ENCODE measurements at places on chromosomes 2 and 18.

GRCh38 chr18:2997846-2998564, 14.9 kb downstream of the LPIN2 start:
- no peak for DNase-seq

- no peak for DNase-seq
Observed at GRCh38 chr2:160741815-160742214, 248.2 kb upstream of the RBMS1 start.

- DNase-seq, result no peak
Observed at GRCh38 chr2:102000813-102001766, 9.3 kb downstream of the IL1R2 start.

DNA sequence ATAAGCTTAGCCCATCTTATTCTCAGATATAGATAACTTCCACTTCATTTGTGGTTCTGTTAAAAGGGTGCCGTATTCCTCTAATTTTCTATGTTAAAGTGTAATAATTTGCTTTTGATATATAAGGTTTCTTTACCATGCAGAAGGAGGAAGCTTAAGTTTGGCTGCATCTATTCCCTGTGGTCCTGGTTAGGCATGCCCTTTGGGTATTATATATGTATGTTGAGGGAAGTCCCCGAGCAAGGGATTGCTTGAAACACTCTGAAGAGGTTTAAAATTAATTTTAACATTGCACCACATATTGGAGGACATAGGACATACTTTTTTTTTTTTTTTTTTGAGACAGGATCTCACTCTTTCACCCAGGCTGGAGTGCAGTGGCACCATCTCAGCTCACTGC, 16.9 kb upstream of the MYO1B start:
- DNase-seq, result no peak

GRCh38 chr2:100016756-100017155, 125.6 kb downstream of the AFF3 start:
- DNase-seq, result no peak

- DNase-seq, result no peak
Observed at GRCh38 chr2:102094917-102095316, 47.6 kb upstream of the IL1R1 start.

DNA sequence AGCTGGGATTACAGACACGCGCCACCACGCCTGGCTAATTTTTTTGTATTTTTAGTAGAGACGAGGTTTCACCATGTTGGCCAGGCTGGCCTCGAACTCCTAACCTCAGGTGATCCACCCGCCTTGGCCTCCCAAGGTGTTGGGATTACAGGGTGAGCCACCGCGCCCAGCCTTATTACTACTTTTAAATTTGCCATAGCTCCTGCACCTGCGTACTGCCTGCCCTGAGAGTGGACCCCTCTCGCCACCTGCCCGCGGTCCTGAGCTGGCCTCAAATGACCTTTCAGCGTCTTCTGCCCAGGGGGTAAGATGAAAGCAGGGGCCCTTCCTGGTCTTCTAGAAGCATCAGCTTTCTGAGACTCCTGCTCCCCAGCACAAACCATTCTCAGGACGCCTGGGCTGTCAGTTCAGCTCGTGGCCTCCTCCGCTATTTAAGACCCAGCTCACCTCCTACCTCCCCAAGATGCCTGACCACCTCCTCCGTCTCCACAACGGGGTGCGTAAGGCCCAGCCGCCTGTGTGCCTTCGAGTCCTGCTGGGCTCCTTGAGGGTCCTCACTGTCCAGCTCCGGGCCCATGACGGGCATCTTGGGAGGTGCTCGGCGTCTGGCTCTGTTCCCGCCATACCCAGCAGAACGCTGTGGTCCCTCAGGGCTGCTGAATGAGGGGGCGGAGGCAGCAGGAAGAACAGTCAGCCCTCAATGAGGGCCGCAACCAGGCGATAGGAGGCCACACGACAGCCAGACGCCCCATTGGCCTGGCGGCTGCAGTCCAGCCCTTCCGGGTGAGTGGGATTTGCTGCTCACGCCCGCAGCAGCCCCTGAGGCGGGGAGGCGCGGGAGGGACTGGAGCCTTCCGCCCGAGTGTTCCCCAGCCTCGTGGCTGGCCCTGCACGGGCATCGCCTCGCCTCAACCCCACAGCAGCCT, 266.6 kb downstream of the TFCP2L1 start:
- no peak for DNase-seq

- DNase-seq, result no peak
Observed at GRCh38 chr2:42092084-42092996, 44.5 kb downstream of the PKDCC start.

GRCh38 chr2:67255933-67256615, 141.1 kb upstream of the ETAA1 start:
- DNase-seq, result no peak

DNA sequence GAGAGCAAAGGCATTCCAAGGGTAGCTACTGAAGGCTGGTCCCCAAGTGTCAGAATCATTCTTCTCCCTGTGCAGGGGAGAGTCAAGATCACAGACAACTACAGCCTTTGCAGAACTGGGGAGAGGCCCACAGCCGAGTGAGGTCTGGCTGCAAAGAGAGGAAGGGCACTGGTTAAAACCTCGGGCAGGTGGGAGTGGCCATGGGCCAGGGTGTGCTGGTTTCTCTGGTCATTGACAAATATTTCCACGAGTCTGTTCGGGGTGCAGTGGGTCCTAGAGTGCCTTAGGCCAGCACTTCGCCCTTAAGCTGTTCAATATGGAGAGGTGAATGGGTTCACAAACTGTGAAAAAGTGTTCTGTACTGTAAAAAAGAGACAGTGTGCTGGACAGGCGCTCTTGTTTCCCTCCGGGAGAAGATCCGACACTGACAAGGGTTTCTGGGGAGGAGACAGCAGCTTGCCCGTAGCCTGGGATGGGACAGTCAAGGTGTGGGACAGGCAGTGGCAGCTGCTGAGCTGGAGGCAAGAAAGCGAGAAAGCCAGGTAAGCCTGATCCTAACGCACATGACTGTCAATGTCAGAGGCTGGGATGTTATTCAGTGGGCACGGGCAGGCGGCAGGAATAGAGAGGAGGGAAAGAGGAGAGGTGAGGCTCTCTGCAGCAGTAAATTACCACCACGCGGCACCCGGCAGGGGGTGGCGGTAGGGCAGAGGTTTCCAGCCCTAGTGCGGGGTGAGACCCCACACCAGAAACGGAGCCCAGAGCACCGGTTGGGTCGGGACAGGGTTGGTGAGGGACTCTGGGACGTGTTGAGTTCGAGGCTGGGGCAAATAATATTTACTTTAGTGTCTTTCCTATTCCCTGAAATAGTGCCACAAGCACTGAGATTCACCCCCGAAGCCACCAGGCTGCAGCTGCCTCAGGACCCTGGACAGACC, 2.0 kb downstream of the NPPC start:
- DNase-seq, result no peak

- DNase-seq, result no peak
Observed at GRCh38 chr2:201888426-201888800, 82.1 kb downstream of the CDK15 start.

DNA sequence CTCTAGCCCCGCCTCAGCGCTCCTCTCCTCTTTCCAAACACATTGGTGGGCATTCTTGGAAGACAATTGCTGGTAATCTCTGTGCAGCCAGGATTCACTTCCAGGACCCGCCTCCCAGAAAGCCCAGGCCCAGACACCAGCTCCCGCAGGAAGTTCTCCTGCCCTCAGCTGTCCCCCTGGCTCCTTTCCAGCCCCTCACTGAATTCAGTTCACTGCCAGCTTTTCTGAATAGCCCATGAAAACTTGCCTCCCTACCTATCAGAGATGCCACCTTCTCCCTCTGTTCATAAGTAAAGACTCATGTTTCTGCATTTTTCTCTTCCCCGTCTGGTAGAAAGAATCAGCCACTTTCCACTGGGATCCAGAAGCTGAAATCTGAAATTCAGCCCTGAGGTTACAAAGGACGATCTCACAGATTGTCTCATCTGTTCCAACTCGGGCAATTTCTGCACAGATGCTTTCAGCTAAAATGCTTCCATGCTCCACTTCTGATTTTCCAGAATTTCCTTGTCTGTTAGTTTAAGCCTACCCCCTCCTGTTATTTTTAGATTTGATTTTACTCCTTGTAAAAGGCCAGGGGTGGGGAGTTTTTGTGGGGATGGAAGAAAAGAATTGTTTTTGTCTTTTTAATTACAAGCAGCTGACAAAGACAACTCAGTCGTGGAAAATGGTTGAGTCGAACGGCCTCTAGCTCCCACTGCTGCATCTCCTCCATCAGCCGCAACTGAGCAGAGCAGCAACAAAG, 98.1 kb downstream of the SP3 start:
- no peak for DNase-seq

DNA sequence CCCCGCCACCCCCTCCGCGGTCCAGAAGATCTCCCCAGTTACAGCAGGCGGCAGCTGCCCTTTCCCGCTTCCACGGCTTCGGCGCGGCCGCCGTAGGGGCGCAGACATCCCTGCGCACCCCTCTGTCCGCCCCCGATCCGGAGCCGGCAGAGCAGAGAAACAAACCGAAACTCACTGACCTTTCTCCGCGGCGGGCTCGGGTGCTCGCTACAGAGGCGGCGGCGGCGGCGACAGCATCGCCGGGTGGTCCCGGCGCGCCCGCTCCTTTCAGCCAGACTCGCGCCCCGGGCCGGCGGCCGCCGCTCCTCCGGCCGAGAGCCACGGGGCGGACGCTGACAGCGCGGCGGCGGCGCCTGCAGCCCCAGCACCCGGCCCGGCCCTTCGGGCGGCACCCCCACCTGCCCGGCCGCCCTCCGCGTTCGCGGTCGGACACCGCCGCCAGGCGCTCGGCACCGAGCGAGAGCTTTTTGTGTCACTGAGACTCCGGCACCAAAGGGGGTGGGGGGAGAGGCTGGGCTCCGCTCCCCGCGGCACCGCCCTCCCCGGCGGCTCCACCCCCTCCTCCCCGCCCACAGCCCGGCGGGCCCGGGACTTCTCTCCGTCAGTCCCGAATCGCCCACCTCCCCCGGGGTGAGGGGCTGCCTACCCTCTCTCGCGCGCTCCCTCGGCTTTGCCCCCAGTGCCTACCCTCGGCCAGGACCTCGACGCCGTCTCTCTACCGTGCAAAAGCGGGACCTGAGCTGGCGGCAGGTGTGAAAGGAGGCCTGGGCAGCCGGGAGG, 1.4 kb upstream of the RNF152 start:
- peak; percentile 48 for DNase-seq

GRCh38 chr2:71120195-71120594, 9.8 kb downstream of the MCEE start:
- no peak for DNase-seq

- no peak for DNase-seq
Observed at GRCh38 chr2:211875488-211875887, 663.1 kb downstream of the ERBB4 start.

- DNase-seq, result no peak
Observed at GRCh38 chr2:73516033-73516432, 126.2 kb downstream of the NAT8 start.

DNA sequence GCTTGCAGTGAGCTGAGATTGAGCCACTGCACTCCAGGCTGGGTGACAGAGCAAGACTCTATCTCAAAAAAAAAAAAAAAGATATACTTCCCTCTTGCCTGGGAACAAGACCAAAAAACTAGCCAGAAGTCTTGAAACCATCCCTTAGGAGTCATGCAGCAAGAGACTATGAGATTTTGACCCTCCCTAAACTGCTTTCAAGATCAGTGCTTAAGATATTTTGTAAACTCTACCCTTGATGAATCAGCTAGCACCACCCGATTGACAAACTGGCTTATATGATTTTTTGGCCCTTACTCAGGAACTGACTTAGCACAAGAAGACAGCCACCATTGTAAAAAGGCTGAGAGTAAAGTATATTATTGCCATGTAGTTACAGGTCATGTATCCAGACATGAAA, 3.8 kb downstream of the SULT1C3 start:
- no peak for DNase-seq

DNA sequence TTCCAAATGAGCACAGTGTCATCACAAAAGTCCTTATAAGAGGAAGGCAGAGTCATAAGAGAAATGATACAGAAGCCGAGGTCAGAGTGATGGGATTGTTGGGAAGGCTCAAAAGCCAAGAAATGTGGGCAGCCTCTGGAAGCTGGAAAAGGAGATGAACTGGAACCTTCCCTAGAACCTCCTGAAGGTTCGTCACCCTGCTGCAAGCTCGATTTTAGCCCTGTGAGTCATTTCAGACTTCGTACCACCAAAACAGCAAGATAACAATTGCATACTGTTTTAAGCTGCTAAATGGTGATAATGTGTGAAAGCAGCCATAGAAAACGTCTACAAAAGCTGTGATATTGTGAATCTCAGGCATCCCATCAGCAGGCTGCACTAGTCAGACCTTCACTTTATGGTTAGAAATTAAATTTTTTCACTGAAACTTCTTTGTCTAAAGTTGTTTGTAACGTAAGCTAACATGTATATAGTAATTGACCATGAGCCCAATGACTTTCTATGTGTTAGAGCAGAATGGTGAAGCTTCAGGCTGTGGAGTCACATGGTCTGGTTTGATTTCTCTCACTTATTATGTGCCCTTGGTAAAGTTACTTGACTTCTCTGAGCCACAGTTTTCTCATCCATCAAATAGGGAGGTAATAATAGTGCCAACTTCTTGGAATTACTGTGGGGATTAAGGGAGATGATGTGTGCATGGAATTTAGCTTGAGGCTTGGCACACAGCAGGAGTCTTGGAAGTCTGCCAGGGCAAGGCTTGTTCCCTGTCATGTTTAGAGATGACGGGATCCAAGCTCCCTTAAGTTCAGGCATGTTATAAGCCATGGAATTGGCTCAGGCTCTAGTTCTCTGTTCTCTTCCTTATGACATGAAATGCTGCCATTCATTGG, 132.0 kb upstream of the CCDC195 start:
- DNase-seq, result no peak

- DNase-seq, result no peak
Observed at GRCh38 chr18:32303400-32303799, 113.6 kb downstream of the MEP1B start.

GRCh38 chr2:6885968-6886367, 8.4 kb downstream of the RSAD2 start:
- no peak for DNase-seq

GRCh38 chr18:12281861-12282260, 26.2 kb upstream of the TUBB6 start:
- no peak for DNase-seq

DNA sequence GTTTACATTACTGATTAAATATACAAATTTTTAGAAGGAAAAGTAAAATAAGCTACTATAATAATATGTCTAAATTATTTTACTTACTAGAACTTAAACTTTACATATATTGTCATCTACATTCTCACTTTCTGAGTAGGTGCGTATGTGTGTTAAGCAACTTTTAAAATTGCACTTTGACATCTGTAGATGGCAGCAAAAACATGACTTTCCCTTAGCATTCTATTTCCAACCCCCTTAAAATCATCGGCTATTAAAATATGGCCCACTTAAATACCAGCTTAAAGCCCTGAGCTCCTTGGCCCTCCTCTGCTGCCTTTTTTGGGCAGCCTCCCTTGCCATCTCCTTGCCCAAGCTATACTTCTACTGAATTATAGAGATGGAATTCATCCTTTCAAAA, 78.0 kb downstream of the UPP2 start:
- no peak for DNase-seq

DNA sequence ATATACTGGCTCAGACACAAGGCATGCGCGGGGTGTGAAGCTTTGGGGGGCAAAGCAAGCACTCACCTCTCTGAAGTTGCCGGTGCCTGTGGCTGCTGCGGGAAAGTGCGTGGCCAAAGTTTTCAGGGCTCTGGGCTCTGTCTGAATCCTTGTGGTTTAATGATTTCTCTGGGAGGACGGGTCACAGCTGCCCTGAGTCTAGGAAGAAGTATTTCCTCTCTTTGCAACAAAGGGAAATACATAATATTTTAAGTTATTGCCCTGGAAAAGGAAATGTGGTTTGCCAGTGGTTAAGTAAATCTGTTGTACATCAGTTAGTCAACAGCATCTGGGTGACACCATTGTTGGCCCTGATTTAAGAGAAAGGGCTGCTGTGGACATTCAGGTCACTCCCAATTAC, 56.7 kb upstream of the ZDBF2 start:
- no peak for DNase-seq
